CD4-positive, alpha-beta T cell treated with Interleukin-10 for 1 hour (primary cell): ENCODE measurements at places on chromosomes 2 and 18.
A peak's percentile ranks its signal among the peaks of the same experiment; 100 is the strongest.

GRCh38 chr2:220568296-220568695 lies 940.9 kb downstream of the SLC4A3 start:
- DNase-seq: no peak

- DNase-seq: peak; percentile 3
These were observed 84.5 kb upstream of the NOSTRIN start for GRCh38 chr2:168717790-168718502.

GRCh38 chr2:152558158-152558984 lies 158.9 kb downstream of the PRPF40A start:
- no peak for DNase-seq

DNA sequence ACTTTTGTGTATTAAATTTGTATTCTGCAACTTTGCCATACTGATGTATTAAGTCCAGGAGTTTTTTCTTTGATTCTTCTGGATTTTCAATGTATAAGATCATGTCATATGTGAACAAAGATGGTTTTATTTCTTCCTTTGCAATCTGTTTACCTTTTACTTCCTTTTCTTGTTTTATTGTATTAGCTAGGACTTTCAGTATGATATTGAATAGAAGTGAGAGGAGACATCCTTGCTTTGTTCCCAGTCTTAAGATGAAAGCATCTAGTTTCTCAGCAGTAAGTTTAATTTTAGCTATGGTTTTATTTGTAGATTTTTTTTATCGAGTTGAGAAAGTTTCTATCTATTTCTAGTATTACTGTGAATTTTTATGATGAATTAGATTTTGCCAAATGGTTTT lies 25.5 kb downstream of the VRK2 start:
- DNase-seq: no peak

DNA sequence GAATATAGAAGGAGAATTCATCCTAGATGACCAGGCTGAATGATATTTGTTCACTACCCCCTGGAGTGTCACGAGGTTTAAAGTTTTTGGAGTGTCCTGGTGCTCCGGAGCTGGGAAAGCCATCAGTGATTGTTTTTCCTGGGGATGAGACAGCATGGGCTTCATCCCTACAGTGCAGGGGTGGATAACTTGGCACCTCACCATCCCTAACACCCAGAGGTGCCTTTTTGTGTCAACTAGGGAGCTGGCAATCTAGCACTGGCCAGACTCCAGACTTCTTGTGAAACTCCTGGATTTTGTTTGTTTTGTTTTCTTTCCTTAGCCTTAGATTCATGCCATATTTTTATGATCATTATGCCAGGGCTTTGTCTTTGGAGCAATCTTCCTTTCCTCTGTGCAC lies 164.8 kb downstream of the PRKCE start:
- no peak for DNase-seq

DNA sequence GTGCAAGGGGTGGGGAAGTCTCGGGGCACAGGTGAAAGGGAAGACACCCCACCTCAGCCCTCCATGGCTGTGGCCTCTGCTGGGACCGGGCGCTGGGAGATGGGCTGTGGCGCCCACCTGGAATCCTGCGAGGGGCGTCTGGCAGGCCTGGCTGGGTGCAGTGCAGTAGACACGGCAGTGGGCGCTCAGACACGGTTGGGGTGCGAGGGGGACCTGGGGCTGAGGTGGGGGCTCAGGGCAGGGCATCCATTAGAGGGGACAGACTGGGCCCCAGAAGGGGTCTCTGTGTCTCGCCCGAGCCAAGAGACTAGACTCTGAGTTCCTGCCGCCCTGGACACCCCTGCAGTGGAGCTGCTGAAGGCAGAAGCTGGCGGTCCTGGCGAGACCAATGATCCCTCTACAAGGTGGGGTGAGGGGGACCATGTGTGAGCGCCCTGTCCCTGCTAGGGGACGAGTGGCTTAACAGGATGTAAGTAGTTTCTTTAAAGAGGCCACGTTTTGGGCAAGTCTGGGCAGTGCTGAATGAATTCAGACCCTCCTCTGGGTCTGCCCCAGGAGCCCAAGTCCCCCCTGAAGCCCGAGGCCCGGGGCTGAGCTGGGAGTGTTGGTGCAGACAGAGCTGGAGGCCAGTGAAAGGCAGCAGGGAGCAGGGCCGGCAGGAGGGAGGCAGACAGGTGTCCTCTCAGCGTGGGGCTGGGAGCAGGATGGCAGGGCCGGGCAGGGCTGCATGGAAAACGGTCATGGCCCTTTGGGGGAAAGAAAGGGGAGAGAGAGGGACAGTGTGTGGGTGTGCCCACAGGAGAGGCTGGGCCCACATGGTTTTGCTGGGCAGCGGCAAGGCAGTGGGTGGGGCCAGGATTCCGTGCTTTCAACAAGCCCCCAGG lies 57.2 kb downstream of the HS6ST1 start:
- no peak for DNase-seq
